ENCODE measurements at places on chromosomes 4 and X.
A peak's percentile ranks its signal among the peaks of the same experiment; 100 is the strongest.

GRCh38 chrX:73758250-73758649, 195.3 kb downstream of the CHIC1 start:
- no peak for DNase-seq

GRCh38 chr4:173529477-173530325, at the start of gene HAND2:
HAND2 (minus strand) TSS chr4:173530229; CDS start chr4:173529289, 940 bp downstream.
- DNase-seq, result peak; percentile 88

- DNase-seq, result peak; percentile 52
Measured at GRCh38 chrX:154840856-154841255, 6.4 kb upstream of the SMIM9 start.

GRCh38 chr4:149706942-149707341, 108.7 kb downstream of the IQCM start:
- DNase-seq, result peak; percentile 40

DNA sequence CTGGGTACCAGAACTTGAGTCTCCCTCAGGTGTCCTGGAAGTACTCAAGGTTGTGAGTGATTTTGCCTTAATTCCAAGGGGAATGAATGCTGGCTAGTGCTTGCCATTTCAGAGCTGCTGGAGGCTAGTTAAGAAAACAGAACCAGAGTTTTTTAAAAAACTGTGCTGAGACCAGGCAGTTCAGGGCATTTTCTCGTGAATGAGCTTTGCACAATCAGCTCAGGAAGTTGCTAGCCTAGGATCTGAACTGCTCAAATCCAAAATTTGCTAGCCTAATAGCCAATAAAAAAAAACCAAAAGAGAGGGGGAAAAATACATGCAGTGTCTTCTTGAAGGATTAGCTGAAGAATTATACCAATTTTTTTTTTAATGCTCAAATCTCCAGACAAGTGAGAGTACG, 292.7 kb downstream of the FBXW7 start:
- DNase-seq, result no peak

Data from AG20443 (cell line).